ENCODE measurements at places on chromosomes 7 and 10.

DNA sequence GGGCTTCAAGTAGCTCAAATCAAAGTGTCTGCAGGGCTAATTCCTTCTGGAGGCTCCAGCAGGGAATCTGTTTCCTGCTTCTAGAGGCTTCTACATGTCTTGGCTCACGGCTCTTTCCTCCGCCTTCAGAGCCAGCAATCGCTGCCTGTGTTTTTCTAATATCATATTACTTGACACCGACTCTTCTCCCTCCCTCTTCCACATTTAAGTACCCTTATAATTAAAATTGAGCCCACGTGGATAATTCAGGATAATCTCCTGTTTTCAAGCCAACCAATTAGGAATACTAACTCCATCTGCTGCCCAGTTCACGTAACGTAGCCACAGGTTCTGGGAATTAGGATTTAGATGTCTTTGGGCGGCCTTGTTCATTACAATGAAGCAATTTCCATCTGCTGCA is 372.2 kb downstream of the DPP6 start:
- DNase-seq: no peak

DNA sequence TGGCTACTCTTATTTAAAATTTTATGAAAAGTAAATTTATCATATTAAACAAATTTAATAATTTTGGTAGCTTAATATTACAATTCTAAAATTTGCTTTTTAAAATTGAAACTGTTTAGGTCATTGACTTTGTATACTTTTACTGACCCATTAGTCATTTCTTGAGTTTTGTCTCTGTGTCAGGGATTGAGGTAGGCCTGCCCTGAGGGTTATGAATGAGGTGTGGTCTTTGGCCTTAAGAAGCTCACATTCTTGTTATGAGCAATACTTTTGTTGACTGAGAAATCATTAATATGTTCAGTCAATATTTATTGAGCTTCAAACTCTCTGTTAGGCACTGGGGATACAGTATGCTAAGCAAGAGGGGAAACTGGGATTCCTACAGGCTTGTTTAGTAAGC is 47.0 kb upstream of the RPA3 start:
- DNase-seq: no peak

- no peak for DNase-seq
These were observed 34.0 kb downstream of the BRI3 start for GRCh38 chr7:98315318-98315993.

DNA sequence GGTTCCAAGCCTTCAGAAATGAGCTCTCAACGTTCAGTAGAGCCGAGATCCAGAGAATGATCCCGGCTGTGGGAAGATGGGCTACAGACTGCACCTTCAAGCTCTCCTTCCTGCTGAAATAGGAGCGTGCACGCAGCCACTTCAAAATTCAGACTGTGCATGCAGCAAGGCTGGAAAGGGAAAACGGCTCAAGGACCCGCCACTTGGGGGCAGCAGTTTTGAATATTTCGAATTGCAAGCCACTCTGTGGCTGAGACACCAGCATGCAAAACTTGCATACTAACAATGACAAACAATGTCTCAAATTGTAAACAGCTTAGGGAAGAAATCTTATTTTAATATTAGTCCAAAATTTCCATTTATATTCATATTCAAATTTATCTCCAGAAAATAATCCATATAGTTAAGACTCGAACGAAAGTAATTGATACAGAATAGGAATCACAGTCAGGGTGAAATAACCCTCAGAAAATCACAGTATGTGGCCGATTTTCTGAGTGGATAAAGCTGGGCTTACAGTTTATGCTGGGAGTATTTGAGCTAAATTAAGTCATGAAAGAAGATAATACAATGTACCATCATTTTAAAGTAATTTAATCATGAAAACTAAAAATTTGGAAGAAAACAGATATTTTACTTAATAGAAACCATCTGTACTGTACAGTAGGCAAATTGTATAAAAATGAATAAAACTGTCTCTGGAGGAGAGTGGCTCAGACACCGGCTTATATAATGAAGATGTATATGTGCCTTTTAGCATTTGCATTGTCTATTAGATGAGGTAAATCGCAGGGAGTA is 137.9 kb upstream of the MKI67 start:
- peak; percentile 20 for DNase-seq

GRCh38 chr10:28120043-28120749 is 121.3 kb upstream of the ODAD2 start:
- DNase-seq: no peak

DNA sequence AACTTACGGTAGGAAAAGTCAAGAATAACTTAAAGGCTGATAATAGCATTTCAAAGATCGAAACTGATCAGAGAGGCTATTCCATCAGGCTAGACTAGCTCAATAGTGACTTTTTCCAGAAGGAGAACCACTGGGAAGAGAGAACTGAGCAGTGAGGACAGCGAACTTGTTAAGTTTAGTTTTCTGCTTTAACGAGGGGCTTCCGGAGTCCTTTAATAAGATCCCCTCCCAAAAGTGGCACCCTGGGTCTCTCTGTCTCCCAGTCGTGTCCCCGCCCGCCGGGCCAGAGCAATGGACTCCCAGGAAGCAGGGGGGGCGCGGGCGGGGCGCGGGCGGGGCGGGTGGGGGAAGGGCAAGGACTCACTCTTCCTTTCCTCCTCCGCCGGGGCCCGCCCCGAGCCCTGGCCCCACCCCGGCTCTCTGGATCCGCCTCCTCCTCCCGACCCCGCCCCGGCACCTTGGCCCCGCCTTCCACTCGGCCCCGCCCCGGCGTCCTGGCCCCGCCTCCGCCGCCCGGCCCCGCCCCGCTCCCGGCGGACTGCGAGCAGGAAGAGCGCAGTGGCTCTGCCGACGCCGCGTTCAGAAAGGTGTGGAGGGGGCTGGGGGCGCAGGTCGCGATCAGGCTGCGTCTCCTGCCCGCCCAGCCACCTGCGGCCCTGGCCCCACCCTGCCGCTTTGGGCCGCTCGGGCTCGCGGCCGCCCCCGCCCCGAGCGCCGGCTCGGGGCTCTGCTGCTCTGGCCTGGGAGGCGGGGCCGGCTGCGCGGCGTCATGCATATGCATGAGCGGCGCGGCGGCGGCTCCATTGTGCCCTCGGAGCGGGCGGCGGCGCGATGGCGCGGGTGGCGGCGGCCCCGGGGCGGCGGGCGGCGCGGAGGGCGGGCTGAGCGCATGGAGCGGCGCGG is at the start of gene ZMIZ2:
TSS of gene ZMIZ2 (plus strand) at position 803 of the 903 bp plus-strand sequence. CDS start 7,403 bp downstream, outside the sequence.
- DNase-seq: peak; percentile 90

- peak; percentile 25 for DNase-seq
These were observed 51.7 kb downstream of the PROSER2 start for GRCh38 chr10:11874568-11875493.

- DNase-seq: no peak
These were observed 21.2 kb downstream of the PRXL2A start for GRCh38 chr10:80429521-80429973.

- DNase-seq: peak; percentile 68
These were observed 59.7 kb upstream of the HABP2 start for GRCh38 chr10:113493195-113493594.

DNA sequence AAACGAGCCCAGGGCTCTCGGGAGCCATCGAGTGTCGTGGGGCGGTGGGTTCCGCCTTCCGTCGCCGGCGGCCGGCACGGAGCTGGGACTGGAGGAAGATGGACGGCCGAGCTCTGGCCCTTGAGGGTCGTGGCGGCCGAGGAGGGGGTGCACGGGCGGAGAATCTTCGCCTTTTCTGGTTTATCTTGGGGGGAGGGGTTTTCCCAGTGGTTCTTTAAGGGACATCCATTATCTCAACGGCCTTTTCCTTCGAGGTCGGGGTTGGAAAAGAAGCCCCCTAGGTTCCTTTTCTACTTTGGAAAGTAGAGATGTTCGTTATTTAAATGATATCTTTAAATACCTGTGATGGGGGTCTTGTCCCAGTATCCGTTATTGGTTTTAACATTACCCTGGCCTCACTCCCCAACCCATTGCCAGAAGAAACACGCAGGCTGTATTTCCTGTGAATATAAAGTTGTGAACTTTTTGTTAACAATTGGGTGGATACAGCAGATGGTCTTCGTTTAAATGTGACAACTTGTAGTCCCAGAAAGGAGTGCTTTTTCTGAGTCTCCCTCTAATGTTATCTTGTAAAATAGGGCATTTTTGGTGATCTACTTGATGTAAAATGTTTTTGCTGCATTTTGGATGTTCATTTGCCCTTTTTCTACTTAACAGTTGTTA is 765 bp downstream of the CCAR1 start:
- DNase-seq: no peak

DNA sequence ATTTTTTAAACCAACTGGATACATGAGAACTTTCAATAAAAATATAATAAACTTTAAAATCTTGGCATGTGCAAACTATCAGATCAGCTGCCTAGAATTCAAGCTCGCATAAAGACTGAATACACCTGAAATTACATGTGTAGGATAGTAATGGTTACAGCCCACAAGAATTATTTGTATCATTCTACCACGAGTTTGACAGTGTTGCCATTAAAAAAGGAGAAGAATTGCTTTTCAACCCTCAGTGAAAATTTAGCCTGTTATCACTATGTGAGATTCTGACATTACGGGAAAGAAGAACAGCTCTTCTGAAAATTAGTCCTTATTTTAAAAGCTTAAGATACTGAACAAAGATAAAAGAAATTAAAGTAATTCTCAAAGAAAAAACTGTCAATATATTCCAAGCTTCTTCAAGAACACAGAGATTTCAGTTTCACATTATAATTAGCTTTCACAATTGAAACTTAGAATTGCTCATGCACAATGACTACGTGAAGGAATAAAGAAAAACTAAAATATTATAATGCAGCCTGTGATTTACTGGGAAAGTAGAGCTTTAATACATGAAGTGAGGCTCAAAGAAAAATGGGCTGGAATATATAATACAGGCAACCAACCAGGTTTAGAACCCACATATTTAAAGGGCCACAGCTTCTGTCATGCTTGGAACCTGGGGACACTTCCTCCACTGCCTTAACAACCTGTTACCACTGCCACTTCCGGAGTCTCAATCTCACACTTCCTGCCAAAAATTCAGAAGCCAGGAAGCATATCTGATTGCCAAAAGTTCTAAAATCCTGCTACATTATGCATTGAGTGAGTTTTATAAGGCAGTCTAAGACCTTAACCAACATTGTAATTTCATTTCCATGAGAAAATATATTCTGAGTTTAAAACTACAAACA is 23.2 kb downstream of the TPK1 start:
- no peak for DNase-seq

DNA sequence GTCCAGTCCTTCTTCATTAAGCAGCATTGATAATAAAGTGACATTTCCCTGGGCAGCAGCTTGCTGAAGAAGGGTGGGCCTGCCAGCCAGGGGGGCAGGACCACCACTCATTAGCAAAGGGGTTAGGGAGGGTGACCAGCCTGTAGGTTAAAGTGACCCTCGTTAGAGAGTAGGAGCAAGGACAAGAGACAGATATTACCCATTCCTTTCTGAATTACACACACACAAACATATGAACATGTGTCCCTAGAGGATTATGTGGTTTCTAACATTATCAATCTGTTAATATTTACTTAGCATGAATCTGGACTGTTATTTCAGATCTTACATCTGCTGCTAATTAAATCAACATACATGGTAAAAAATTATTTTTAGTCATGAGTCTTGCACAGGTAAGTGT is 88.9 kb downstream of the CTTNBP2 start:
- no peak for DNase-seq

DNA sequence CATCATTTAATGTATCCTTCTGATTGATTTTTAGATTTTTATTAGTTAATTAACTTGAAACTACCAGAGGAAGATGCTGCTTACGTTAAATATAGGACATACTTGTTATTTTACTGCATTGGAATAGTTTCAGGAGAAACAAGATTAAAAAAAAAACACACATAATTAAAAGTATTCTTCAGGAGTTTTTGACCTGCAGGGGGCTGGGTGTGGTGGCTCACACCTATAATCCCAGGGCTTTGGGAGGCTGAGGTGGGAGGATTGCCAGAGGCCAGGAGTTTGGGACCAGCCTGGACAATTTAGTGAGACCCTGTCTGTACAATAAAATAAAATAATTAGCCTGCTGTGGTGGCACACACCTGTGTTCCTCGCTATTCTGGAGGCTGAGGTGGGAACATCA is 10.7 kb downstream of the CBLL1 start:
- no peak for DNase-seq

- DNase-seq: no peak
These were observed 27.7 kb upstream of the DDIT4 start for GRCh38 chr10:72245949-72246525.

- DNase-seq: no peak
These were observed 160.7 kb upstream of the MKI67 start for GRCh38 chr10:128286762-128287500.

- no peak for DNase-seq
These were observed 217.5 kb downstream of the SNX13 start for GRCh38 chr7:17722798-17723197.

DNA sequence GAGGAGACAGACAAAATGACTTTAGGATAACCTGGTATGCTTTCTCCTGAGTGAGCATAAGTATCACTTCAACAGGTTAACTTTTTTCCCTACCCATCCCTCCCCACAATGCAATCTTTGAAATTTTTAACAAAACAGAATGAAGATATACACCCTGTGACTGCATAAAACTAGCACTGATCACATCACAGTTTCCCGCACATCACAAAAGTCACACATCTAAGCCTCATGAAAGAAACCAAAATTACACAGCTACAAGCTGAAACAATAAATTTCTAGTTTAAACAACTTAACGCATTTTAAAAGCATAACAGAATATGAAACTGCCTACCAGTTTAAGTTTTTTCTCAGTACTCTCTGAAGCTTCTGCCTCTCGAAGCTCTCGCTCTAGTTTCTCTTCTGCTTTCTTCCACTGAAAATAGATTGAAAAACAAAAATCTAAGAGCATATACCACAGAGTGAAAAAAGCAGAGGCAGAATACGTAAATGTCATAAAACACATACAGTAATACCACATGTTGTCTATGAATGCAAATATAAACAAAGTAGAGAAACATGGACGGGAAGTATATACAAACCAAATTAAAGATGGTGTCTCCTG is 18.1 kb downstream of the NOC3L start:
- DNase-seq: no peak

GRCh38 chr7:115023219-115023618 is 101.3 kb downstream of the MDFIC start:
- DNase-seq: no peak

GRCh38 chr10:102133373-102134195 is 744 bp downstream of the PPRC1 start:
- peak; percentile 82 for DNase-seq

GRCh38 chr10:3287572-3288445 is 115.2 kb upstream of the PITRM1 start:
- DNase-seq: no peak

DNA sequence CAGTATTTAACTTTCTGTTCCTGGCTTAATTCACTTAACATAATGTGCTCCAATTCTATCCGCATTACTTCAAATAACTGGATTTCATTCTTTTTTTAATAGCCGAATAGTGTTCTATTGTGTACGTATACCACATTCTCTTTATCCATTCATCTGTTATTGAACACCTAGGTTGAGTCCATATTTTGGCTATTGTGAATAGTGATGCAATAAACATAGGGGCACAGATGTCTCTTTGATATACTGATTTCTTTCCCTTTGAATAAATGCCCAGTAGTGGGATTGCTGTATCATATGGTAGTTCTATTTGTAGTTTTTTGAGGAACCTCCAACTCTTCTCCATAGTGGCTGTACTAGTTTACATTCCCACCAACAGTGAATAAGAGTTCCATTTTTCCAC is 25.5 kb upstream of the TSPAN33 start:
- DNase-seq: no peak

- no peak for DNase-seq
These were observed 5.4 kb downstream of the TFEC start for GRCh38 chr7:116024826-116025809.

GRCh38 chr10:32889631-32890212 is 68.3 kb downstream of the ITGB1 start:
- no peak for DNase-seq

Measured in fibroblast of skin of right quadriceps (primary cell).